ENCODE measurements at places on chromosomes 4 and X.
A peak's percentile ranks its signal among the peaks of the same experiment; 100 is the strongest.

DNA sequence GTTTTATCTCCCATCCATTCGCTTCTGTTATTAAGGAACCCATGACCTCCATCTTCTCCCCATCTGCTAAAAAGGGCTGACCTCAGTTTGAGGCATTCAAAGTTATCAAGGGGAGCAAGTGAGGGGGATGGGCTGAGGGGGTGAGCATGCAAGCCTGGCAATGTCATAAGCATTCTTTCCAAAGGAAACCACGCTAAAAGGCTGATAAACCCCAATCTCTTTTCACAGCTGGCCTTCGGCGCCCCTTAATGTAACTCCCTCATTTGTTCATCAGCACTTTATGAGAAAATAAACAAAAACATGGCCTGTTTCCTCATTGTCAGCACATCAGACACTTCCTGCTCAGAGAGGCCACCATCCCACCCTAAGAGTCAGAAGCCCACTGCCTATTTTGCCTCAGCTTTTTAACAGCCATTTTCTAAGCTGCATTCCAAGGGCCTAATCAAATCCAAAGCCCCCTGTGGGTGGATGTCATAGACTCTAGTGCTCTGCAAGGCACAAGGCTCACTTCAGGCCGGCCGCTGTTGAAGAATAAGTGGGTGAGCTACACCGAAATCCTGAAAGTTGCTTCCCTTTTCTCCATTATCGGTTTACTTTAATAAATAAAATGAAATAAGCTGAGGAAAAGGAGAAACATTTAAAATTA is 92.0 kb upstream of the SRD5A3 start:
- no peak for DNase-seq

GRCh38 chr4:82587826-82588540 is 26.2 kb upstream of the TMEM150C start:
- DNase-seq, result no peak

DNA sequence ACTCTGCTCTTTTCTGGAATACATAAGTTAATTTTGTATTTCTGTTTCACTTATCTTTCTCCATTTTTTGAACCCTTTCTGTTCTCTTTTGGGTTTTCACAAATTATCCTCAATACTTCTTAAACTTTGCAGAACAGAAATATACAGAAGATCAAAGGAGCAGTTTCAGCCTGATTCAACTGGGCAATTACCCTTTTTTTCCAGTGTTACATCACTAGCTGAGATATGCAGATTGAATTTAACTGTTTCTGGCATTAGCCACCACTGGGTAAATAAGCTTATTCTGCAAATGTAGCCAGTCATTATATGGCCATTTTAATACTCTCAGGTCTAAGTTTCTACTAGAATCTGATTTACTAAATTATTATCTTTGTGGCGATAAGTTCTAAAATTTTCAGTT is 66.9 kb upstream of the GRID2 start:
- DNase-seq, result no peak

DNA sequence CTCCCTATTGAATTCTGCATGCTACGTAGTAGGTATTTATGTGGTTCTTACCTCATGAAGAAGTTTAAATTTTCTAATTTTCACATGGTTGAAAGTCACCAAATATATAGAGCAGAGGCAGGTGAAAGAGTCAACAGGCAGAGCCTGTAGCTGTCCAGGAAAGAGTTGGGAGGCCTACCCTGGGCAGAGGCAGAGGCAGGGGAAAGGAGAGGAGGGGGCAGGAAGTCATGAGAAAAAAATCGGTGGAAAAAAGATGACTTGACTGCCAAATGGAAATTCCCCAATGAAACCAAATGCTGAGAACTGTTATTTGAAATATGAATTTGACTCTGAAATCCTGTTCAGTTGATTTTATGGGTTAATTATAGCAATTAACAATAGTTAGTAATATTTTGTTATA is 23.1 kb upstream of the GPR34 start:
- DNase-seq, result no peak

DNA sequence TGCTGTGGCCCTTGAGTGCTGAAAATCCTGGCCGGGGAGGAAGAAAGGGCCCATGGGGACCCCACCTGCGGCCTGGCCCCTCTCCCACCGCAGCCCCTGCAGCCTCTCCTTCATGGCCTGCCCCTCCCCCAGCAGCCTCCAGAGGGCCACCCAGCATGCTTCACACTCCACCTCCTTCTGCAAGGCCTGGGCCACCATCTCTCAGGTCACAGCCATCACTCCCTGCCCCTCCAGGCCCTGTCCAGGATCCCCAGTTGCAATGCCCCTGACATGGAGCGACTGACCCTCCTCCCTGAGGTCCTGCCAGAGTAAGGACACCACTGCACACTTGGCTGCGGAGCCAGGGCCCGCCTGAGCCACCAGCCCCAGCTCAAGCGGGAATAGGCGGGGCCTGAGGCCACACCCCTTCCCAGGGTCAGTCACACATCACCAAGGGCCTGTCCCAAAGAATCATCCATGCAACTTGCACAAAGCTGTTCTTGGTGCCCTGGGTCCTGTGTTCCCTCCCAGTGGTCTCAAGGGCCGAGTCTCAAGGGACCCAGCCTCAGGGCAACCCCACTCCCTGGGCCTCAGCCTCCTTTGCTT is 32.9 kb downstream of the CCNQ start:
- DNase-seq, result no peak

DNA sequence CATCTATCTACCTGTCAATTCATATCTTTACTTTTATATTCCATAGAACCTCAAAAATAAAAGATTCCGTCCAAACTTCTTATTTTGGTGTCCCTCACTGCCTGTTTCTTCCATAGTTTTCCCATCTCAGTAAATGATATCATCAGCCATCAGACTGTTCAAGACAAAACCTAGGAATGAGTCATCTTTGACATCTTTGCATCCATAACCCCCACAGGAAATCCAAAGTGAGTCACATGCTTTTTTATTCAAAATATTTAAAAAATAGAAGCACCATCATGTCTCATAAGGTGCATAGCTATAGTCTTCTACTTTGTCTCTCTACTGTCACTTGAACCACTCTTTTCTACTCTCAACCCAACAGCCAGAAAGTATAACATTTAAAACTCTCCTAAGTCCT is 29.9 kb upstream of the CXXC4 start:
- no peak for DNase-seq

GRCh38 chr4:76726176-76726575 is 171.8 kb downstream of the SOWAHB start:
- DNase-seq, result no peak

DNA sequence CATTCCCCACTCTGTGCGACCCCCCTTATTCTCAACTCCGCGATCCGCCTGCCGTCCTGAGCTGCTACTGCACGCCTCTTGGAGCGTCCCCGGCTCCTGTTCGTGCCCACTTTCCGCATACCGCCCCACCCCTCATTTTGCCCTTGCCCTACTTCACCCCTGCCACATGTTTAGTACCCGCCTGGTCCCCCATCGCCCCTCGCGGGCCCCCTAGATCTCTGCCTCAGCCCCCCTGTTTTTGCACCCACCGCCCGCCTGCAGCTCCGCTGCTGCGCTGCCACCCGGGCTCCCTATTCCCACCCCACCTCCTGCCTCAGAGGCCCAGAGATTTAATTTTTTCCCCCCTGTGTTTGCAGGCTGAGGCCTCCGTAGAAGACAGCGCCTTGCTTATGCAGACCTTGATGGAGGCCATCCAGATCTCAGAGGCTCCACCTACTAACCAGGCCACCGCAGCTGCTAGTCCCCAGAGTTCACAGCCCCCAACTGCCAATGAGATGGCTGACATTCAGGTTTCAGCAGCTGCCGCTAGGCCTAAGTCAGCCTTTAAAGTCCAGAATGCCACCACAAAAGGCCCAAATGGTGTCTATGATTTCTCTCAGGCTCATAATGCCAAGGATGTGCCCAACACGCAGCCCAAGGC is 1.4 kb downstream of the MAGED1 start:
- no peak for DNase-seq

GRCh38 chrX:129013574-129013973 is 509.7 kb downstream of the SMARCA1 start:
- no peak for DNase-seq

GRCh38 chr4:185987961-185988627 is 80.9 kb upstream of the TLR3 start:
- DNase-seq, result no peak

DNA sequence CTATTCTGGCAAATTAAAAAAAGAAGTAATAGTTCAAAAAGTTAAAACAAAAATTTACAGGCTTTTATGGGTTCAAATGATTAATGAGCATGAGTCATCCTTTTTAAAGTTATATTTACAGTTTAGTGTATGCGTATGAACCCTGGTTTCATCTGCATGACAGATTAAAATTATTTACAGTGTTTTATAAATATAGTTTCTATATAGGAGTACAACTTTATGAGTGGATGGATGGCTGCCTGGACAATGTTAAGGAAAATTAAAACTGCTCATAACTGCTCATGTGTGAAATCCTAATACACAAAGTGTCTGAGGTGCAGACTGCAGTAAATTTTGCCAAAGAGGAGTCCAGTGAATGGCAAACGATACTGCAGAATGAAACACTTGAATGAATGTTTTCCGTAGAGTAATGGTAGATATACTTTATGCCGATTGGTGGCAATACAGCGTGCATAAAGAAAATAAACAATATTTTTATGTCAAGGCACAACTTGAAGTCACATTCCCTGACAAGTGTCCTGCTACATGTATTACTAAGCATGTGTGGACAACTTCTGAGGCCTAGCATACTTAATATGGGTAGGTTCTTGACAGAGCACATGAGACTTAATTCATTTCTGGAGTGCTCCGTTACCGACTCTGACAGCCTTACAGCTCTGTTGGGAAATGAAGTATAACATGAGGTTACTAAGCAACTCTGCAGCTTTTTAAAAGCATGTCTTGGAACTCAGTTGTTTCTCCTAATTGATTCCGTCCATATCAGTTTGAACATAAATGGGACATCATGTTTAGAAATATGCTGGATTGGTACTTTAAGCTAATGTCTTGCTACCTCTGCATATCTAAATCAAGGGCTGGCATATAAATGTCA is 985.6 kb upstream of the PCDH7 start:
- DNase-seq, result no peak

DNA sequence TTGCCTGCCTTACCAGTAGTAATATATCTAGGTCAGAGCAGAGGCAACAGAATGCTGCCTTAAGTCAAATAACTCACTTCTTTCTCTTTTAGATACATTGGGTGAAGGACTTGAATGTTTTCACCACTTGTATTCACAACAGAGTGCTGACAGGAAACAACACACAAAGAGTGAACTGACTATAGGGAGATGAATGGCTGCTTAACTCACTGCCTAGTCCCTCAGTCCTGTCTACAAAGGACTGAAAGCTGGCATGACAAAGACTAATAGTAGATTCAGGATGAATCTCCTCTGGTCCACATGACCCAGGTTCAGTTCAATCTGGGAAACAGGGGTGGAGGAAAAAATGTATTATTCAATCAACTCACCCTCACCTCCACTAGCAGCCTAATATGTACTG is 134.2 kb downstream of the GALNTL6 start:
- no peak for DNase-seq

GRCh38 chr4:186249785-186250754 is 15.9 kb upstream of the F11 start:
- DNase-seq, result no peak

GRCh38 chr4:129189630-129190029 is 93.7 kb downstream of the C4orf33 start:
- no peak for DNase-seq

- no peak for DNase-seq
Observed at GRCh38 chrX:68997511-68997910, 167.7 kb downstream of the PJA1 start.

DNA sequence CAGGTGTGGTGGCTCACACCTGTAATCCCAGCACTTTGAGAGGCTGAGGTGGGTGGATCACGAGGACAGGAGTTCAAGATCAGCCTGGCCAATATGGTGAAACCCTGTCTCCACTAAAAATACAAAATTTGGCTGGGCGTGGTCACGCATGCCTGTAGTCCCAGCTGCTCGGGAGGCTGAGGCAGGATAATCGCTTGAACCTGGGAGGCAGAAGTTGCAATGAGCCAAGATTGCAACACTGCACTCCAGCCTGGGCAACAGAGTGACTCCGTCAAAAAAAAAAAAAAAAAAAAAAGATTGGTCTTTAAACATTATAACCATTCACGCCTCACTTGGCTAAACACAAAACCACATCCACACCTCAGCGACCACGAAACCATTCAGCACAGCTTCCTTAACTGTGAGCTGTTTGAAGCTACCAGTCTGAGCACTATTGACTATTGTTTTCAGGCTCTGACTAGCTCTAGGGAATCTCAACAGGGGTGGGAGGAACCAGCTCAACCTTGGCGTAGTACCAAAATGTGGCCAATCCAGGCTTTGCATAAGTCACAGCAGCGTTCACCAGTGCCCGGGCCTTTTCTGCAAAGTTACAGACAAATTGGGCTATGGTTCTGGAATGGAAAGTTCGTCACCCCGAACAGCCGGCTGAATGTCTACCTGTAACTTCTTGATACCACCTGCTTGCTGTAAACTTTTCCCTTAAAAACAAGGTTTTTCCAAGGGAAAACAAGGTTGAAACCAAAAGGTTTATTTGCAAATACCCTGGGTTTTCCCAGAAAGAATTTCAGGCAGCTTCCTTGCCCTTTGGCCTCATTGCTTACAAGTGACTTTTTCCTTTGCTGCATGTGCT is 73.6 kb upstream of the DHX15 start:
- DNase-seq, result peak; percentile 99

GRCh38 chrX:46757593-46757992 is 1.3 kb downstream of the SLC9A7 start:
- DNase-seq, result no peak

DNA sequence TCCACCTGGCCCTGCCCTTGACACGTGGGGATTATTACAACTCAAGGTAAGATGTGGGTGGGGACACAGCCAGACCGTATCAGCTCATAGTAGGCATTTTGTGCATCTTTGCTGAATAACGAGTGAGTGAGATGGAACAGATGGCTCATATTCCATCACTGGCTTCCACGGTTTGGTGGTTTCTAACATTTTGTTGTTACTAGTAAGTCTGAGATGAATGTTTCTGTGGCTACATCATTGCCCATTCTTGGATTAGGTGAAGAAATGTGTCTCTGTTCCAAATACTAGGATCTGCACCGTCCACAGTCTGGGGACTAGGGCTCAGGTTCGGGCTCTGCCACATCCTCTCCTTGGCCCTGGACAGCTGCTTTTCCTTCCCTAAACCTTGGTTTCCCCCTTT is 3.6 kb downstream of the ABLIM2 start:
- DNase-seq, result no peak

- DNase-seq, result no peak
Observed at GRCh38 chrX:68842351-68842750, 13.5 kb downstream of the EFNB1 start.

GRCh38 chrX:153903238-153903980 is 1.1 kb upstream of the AVPR2 start:
- DNase-seq, result no peak

- peak; percentile 81 for DNase-seq
Observed at GRCh38 chr4:143558823-143559756, 45.6 kb downstream of the SMARCA5 start.

- no peak for DNase-seq
Observed at GRCh38 chr4:3873408-3874027, 107.3 kb downstream of the ADRA2C start.

- DNase-seq, result no peak
Observed at GRCh38 chr4:81353861-81354260, 117.8 kb downstream of the RASGEF1B start.

DNA sequence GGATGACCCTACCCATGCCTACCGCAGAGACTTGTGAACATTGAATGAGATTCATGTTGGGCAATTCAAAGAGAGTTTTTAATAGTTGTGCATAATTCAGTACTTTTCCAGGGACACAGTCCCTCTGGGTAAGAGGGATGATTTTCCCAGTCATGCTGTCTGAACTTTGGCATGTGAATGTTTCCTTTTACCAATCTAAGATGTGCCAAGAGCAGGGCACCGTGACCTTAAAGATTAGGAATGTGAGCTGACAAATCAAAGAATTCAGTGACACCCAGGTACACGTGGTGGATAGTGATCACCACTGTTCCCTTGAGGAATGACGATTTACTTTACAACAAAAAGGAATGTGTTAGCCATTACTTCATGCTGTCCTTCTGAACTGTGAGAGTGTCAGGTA is 515.6 kb downstream of the PPARGC1A start:
- no peak for DNase-seq

Measured in PC-9 (cell line).